ENCODE measurements at places on chromosomes 4 and X.

- no peak for ATAC-seq
These were observed 58.7 kb upstream of the ABCG2 start for GRCh38 chr4:88217169-88217568.

- no peak for ATAC-seq
These were observed 37.0 kb upstream of the CLNK start for GRCh38 chr4:10721616-10722015.

DNA sequence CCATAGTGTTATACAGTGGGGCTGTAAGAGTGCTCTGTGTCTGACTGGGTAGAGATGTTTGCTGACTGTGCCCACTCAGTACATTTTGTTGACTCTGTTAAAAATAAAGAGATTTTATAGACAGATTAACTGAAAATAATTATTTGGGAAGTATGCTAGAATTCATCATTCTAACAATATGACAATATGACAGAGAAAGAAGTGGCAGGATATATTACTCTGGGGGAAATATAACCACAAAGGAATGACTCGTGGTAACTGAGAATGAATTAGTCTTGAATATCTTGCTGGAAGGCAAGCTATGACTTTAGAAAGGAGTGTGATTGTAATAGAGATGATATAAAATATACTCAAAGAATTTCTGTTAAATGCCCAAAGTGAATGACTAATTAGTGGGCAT, 46.8 kb downstream of the TMEM165 start:
- no peak for ATAC-seq

GRCh38 chrX:72146527-72146926, 14.8 kb upstream of the RTL5 start:
- no peak for ATAC-seq

GRCh38 chr4:139167774-139168444, 9.1 kb downstream of the ELF2 start:
- no peak for ATAC-seq
